ENCODE measurements at places on chromosomes 5 and 9.

DNA sequence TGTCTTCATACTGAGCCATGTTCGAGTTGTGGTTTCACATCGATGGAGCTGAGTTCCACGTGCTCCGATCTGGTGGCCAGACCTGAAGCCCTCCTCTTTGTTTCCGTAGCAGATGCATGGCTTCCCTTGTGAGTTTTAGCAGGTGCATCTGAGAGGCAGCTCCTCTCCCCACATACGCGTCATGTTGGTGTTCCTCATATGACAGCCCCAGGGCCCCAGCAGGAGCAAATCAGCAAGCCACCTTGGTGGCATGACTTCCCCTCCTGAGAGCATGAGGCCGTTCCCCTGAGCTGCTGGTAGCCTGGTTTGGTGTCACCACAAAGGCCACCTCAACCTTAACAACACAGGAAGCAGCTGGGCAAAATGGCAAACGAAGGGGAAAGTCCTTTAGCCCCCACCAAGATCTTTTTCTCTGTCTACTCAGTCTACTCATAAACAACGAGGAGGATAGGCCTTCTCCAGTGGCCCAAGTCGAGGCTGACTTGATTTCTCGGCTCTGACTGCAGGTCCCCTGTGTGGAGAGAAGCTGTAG lies 5.9 kb downstream of the CYFIP2 start:
- peak; percentile 77 for DNase-seq

DNA sequence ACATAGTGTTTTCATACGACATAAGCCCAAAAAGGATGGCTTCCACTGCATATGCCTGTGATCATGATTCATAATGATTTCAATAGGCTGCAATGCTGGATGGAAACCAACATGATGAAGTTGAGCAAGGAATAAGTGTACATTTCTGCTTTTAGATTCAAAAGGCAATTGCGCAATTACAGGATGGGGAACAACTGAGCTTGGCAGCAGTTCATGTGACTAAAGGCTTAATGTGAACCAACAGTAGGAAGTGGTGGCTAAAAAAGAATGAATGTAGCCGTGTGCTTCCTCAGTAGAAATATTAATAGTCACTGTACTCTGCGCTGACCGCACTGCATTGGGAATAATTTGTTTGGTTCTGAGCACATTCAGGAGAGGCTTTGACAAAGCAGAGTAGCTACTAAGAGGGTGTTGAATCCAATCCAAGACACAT lies 51.2 kb downstream of the SLC1A3 start:
- DNase-seq = no peak

DNA sequence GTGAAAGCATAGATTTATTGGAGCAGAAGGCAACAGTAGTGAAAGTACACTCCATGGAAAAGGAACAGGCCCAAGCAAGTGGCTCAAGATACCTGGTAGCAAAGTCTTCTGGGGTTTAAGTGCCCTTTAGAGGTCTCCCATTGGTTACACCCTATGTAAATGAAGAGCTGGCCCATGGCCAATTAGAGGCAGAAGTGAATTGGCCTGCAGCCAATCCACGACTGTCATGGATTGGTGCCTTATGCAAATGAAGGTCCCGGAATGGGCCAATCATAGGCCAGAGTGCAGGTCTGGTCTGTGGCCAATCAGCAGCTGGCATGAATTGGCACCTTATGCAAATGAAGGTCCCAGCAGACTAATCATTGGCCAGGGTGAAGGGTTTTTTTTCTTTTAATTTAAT lies 64.2 kb upstream of the PCSK5 start:
- DNase-seq = no peak

GRCh38 chr5:137760719-137761516 lies 6.8 kb upstream of the HNRNPA0 start:
- DNase-seq = no peak

DNA sequence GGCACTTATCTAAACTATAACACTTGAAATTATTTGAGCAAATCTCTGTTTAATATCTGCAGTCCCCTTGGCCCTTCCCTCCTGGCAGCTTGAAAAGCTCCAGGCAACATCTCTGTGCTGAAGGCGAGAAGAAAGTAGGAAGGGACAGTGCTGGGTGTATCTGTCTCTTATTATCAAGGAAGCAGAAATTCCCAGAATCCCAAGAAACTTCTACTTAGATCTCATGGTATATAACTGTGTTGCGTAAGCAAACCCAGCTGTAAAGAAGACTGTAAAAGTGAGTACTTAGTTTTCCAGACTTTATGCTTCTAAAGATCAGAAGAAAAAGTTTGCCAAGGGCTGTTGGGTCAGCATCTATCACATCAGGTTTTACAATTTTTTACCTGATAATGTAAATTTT lies 1869.8 kb downstream of the MAT2B start:
- no peak for DNase-seq

GRCh38 chr9:112761912-112762655 lies 11.5 kb downstream of the SNX30 start:
- DNase-seq = no peak

- no peak for DNase-seq
These were observed 75.6 kb upstream of the SPRY4 start for GRCh38 chr5:142400415-142400814.

- DNase-seq = no peak
These were observed 56.1 kb upstream of the AFAP1L1 start for GRCh38 chr5:149215478-149216090.

DNA sequence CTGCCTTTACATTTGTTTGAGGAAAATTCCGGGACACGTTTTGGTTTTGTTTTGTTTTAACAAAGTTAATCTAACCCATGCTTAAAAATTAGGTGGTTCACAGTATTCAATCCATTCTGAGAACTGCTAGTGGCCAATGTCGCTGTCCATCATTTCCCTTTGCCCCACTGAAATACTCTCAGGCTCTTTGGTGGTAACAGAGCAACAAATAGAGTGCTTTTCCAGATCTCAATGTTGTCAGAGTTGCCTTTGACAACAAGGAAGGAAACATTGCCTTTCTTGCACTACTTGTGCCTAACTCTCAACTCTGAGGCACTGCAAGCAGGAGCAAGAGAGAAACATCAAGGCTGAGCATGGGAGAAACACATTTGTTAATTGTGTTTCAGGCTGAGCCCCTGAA lies 154.0 kb downstream of the MCTP1 start:
- no peak for DNase-seq

- peak; percentile 35 for DNase-seq
These were observed 21.6 kb downstream of the UBAC1 start for GRCh38 chr9:135939351-135940265.

DNA sequence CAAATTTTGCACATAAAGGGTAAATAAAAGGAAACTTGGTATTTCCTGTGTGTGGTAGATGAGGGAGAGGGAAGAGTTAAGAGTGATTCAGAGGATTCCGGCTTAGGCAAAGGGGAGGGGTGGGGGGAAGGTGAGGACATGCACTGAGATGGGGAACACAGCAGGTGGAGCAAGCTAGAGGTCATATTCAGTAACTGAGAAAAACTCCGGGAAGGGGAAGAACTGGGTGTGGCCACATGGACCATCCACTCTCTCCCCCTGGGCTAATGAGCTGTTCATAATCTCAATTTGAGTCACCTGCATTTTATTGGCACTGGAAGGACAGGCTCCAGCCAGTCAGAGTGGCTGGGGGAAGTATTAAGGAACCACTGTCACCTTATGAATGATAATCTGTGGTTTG lies 45.1 kb upstream of the UGCG start:
- no peak for DNase-seq

GRCh38 chr5:20028506-20028905 lies 40.5 kb upstream of the CDH18 start:
- DNase-seq = no peak

GRCh38 chr5:154315196-154315595 lies 124.7 kb downstream of the GALNT10 start:
- no peak for DNase-seq

DNA sequence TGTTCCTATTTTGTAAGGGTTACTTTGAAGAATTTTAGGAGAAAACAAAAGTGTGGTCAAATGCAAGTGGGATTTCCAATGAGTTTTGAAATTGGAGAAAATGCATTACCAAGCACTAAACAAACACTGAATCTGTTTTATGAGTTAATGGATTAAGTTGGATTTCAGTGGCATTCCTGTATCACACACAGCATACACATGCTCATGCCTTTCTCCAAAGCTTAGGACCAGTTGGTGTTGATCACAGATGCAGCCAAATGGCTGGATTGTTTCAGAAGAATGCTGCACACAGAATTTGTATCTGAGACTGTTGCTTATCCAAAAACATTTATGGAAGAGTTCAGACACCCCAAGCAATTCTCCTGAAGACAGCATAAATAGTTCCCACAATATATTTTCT lies 611.1 kb downstream of the ACTL7B start:
- DNase-seq = no peak

Measured in stimulated activated CD4-positive, alpha-beta T cell treated with anti-CD3 and anti-CD28 coated beads, Interleukin-12 subunit alpha, Interleukin-12 subunit beta, amount 100 ng/mL, for 24 hours (primary cell).